Colonic mucosa (tissue), 4 donors: ENCODE measurements at places on chromosomes 16 and 17. TPM values are rescaled to one million over a fixed set of nuclear protein-coding genes. Genes with fewer than 3 reads are reported as not detected.

GRCh38 chr17:41959336-41960095 is 7.1 kb upstream of the CNP start:
- DNase-seq = no peak

DNA sequence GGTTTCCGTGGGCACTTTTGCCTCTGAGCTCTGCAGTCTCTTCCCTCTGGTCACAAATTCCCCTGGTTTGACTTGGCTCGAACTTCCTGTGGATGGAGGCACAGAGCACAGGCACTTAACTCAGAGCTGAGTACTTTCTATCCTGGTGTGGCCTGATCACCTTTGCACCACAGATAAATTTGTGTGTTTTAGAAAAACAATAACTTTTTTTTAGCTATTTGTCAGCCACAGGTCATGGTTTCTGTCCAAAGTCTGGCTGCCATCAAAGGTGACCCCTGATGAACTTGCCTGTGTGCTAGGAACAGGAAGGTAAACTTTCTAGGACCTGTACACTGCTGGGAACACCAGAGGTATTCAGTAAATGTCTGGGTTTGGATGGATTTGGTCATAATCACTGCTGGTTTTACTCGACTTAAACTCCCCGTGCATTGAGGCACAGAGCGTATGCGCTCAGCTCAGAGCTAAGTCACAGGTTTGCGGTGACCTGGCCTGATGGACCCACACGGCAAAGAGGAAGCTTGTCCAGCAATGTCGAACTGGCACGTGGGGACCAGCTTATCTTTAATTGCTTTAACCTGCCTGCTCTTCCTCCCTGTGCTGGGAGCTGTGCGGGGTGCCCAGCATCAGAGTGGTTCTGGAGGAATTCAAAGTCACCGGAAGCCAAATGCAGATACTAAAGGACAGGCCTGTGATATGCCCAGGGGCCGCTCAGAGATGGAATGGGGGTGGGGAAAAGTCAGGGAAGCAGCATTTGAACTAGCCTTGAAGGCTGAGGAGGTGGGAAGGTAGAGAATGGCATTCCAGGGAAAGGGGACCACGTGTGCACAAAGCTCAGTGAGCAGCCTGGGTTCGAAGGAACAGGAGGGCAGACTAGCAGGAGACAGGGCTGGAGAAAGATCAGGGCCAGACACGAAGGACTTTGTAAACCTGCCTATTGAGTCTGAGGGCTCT is 12.9 kb downstream of the SLC13A5 start:
- DNase-seq = no peak

DNA sequence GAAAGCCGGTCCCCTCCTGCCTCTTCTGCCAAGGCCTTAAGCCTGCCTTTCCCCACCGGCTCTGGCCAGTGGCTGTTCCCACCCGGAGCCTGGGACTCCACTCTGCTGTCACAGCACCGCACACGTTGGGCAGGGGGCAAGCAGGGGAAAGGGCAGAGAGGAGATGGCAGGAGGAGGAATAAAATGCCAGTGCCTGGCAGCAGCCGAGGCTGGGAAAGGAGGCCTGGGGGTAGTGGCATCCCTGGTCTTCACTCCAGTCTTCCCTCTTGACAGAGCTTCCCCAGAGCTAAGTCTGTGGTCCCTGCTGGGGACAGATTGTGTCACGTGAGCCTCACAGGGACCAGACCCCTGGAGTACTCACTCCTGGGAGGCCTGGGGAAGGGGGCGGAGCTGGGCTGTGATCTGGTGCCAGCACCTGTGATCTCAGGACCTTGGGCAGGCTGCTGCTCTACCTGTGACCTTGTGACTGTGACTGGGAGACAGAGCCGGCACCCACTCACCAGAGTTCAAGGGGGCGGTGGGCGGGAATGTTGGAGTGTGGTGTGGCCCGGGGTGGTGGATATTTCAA is 97.2 kb upstream of the GSE1 start:
- no peak for DNase-seq

- no peak for DNase-seq
Observed at GRCh38 chr17:66970797-66971196, 6.3 kb downstream of the CACNG4 start.

DNA sequence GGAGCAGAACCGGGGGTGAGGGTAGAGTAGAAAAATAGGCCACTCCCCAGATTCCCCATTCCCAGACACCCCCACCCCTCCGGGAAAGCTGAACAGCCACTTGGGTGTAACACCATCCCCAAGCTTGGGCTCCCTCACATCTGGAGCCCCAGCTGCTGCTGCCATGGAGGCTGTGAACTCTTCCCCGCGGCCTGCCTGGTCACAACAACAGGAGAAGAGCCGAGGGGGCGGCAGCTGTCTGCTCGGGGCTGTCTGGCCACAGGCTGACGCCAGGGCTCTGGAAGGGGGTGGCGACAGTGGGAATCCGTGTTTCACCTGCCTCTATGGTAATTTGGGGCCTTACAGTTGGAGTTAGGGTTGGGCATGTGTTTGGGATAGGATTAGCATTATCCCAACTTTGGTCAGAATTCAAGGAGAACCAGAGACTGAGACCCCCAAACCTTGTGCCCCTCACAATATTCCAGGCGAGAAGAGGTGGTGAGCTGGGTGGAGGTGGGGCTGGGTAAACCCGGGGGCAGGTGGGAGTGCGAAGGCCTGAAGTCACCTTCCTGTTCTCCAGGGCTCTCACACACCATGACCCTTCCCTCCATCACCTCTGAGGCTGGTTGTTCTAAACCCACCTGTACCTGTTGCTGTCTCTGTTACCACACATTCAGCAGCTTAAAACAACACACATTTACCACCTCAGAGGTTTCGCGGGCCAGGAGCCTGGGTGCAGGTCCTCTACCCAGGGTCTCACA is 29.7 kb upstream of the NXPH3 start:
- no peak for DNase-seq

DNA sequence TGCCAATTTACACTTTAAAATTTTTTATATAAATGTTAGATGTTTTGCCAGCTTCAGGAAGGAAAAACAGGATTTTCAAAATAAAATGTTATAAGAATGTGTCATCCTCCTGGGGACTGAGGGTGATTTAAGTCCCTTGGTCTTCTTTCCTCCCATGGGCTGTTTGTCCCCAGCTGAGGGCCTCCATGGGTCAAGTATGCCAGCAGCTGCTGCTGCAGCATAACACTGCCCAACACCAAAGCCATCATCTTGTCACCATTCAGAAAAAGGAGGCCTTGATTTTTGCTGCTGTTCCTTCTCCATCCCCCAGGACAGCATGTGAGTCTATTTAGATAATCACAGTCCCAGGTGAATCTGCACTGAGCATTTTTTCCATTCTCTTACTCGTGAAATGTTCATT is 188.5 kb downstream of the LGALS9B start:
- no peak for DNase-seq

Gene AHSP
- total RNA-seq = not detected

Gene TMEM235
- total RNA-seq = not detected

Gene KIF19
- total RNA-seq = 2.6 TPM

Gene ZNF75A
- 20.5 TPM for total RNA-seq
